ENCODE measurements at places on chromosomes 4 and X.

GRCh38 chr4:153643406-153644383, 40.4 kb upstream of the TLR2 start:
- no peak for DNase-seq

- no peak for DNase-seq
Measured at GRCh38 chrX:123924186-123924585, 37.3 kb upstream of the STAG2 start.

DNA sequence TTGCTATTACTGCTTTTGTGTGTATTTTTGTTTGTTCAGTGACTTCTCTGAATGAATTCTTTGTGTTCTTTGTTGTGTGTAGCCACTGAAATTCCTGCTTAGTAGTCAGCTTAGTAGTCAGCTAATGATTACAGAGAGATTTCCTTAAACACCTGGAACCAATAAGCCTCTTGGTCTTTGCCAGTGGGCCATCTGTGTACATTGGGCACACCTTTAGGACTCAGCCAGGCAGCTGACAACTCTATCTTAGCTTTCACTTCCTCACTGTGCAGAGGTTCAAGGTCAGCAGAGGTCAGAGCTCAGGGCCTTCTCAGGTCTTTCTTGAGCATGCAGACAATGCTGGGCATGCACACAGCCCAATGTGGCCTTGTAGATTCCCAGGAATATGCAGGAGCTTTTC, 59.3 kb downstream of the RWDD4 start:
- DNase-seq: no peak

DNA sequence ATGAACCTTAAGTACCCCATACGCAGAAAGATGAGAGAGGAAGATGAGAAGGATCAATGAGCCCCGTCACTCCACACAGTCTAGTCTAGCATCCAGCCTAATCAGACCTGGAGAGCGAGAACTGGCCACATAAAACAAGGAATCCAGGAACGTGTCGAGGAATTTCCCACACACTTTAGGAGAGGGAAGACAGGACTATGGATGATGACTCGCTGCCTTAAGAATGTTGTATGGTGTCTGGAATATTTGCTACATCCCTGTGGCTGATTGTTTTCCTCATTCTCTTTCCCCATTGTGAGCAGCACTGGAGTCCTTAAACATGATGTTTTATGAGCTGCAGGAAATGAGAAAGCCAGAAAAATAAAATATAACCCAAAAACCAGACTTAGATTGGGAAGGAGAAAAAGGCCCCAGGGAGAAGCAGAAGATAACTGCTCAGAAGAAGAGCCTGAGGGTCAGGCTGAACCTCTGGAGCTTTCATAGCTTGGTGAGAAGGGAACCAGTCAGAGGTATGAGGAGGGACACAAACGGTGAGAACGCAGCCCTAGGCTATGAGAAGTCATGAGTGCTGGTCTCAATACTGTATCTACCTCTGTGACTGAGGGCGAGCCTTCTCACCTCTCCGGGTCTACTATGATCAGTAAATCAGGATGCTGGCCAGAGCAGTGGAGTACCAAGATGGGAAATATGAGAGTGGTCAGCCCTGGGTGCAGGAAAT, 139.5 kb upstream of the NOCT start:
- no peak for DNase-seq

DNA sequence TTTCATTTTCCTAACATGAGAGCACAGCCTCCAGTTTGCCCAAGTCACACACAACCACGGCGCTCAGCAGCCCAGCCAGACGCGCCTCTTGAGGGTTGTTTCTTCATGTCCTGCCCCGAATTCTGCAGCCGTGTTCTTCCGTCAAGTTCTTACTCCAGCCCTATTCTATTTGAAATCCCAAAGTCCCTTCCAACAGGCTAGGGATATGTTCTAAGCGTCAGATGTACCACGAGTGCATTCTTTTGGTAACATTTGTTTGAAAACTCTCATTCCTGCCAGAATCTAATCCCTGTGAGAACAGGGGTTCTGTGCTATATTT, 23.1 kb downstream of the ACSL1 start:
- DNase-seq: no peak

DNA sequence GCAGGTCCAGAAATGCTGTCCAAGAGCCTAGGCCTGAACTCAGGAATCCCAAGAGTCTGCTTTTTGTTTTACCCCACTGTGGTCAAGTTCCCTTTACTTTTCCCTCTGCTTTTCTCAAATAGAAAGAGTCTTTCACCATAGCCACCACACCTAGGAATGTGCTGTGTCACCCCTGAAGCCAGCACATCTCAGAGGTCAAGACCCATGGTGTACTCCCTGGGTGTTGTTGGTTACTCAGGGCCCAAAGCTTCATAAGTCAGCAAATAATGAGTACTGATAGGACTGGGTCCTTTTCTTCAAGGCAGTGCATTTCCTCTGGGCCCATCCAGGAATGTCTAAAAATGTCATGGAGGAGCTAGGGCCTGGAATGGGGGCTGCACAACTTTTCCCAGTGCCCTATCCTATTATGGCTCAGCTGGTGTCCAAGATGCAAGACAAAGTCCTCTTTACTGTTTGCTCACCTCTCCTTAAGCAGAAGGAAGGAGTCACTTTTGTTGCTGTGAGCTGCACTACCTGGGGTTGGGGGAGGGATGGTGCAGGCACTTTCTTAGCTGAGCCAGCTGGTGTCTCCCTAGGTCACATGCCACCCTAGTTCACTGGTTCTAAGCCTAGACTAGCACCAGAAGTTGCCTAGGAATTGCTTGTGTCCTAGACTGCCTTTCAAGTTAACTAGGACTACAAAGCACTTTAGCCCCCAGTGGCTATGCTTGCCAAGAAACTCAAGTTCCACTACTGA, 62.4 kb upstream of the RXFP1 start:
- DNase-seq: no peak

- DNase-seq: no peak
Measured at GRCh38 chrX:28042826-28043564, 61.7 kb upstream of the DCAF8L1 start.

GRCh38 chr4:168584321-168584771, 87.5 kb downstream of the PALLD start:
- DNase-seq: no peak

DNA sequence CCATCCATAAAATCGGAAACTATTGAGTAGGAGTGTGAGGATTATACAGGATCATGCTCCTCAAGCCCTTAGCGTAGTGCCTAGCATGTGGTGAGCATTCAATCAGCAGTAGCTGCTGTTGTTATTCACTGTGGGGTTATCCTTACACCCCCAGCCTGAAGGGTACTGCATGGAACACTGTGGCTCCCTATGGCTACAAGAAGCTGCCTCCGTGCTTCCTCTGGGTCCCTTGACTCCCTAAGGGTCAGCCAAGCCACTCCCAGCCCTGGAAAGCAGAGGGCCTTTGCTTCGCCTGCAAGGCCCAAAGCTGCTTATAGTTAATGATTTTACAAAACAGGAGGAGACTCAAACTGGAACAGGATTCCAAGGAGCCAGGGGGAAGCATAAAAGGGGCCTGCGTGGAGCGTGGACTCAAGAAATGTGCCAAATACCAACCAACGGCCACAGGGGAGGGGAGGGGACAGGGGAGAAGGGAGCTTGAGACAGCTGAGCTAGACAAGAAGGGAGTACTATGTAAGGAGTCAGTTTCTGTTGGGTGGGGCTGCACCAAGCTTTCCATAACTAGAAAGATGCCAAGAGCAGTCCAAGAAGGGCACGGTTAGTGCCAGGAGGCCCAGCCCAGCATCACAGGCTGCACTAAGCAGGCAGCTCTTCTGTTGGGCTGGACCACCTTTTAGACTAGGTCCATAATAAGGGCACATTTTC, 15.9 kb downstream of the SEPTIN6 start:
- no peak for DNase-seq

GRCh38 chrX:41781500-41781899, 57.5 kb downstream of the GPR82 start:
- no peak for DNase-seq

DNA sequence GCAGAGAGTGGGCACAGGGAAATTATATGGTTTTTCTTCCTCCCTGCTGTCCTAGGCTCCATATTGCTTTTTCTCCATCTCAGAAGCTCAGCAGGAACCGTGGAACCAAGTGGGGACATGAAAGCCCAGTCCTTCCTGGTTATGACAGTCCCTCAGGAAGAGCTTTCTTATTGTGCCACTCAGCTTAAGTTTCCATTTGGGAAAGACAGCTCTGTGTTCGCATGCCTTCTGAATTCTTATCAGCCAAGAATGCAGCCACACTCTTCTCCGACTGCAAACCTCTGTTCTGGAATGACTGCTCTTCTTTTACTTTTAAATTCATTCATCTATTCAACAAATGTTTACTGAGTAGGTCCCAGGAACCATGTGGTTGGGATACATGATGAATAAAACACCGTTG, 58.0 kb upstream of the PPARGC1A start:
- DNase-seq: no peak

GRCh38 chr4:151771664-151772063, 10.9 kb upstream of the GATB start:
- DNase-seq: no peak

GRCh38 chrX:46920235-46920634, 8.0 kb downstream of the JADE3 start:
- DNase-seq: no peak

DNA sequence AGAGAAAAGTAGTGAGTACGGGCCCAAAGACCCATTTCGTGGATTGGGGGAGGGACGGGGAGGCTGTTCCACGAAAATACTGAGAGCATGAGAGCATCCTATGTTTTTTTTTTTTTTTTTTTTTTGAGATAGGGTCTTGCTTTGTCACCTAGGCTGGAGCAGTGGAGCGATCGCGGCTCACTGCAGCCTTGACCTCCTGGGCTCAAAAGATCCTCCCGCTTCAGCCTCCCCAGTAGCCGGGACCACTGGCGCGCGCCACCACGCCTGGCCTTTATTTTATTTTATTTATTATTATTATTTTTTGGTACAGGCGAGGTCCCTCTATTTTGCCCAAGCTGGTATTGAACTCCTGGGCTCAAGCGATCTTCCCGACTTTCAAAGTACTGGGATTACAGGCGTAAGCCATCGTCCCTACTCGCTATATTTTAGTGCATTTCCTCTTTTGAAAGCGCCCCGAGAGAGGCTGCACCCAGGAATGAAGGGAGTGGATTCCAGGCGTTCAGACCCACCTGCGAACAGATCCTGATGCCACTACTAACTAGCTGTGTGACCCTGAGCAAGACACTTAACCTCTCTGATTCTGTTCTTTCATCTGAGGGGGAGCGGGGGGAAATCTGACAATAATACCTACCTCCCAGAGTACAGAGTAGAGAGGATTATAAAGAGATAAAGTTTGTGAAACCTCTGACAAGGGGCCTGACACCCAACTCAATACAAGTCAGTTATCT, 5.4 kb upstream of the MSX1 start:
- no peak for DNase-seq

DNA sequence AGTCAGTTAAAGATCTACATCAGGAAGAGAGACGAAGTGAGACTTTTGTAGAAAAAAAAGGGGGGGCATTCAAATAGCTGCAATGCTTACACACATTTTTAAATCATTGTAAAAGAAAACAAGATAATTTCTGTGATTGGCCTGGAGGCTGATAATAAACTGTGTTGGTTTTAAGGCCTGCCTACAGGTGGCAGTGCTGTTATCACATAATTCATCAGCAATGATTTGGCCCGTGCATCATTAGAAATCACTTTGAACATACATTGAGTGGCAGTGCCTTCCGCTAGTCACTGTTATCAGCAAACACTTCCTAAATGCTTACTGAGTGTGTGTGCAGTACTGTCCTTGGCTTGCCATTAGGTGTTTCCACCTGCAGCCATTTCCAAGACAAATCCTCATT, 831.9 kb downstream of the TRIML1 start:
- DNase-seq: no peak

DNA sequence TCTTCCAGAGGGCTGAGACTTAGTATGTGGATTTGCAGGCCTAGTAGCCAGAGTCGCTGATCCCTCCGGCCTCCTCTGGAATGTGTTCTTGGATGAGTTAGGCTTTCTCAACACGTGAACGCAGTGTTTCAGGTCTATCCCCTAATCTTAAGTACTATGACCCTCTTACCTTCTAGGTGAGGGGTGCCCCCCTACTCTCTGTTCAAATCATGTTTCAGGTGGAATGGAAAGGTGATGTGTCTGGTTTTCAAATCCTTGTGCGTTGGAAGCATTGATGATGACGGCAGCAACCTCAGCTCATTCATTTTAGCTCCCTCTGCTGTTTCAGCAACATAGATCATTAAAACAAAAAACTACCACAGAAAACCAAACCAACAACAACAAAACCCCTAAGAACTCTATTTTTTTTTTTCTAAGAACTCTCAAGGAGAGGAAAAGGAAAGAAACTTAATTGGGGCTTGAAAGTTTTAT, 56.4 kb downstream of the RWDD4 start:
- DNase-seq: no peak

DNA sequence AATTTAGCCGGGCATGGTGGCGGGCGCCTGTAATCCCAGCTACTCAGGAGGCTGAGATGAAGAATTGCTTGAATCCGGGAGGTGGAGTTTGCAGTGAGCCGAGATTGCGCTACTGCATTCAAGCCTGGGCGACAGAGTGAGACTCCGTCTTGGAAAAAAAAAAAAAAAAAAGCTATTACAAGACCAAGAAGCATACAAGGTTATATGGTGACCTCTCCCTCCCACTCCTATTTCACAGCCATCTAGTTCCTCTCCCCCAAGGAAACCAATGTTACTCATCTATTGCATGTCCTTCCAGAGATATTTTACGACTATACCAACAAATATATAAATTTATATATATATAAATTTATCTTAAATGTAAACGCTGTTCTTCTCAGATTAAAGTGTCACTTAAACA, 3.2 kb downstream of the SLC9A7 start:
- DNase-seq: no peak

- DNase-seq: no peak
Measured at GRCh38 chr4:57410331-57411052, 300.3 kb upstream of the IGFBP7 start.

DNA sequence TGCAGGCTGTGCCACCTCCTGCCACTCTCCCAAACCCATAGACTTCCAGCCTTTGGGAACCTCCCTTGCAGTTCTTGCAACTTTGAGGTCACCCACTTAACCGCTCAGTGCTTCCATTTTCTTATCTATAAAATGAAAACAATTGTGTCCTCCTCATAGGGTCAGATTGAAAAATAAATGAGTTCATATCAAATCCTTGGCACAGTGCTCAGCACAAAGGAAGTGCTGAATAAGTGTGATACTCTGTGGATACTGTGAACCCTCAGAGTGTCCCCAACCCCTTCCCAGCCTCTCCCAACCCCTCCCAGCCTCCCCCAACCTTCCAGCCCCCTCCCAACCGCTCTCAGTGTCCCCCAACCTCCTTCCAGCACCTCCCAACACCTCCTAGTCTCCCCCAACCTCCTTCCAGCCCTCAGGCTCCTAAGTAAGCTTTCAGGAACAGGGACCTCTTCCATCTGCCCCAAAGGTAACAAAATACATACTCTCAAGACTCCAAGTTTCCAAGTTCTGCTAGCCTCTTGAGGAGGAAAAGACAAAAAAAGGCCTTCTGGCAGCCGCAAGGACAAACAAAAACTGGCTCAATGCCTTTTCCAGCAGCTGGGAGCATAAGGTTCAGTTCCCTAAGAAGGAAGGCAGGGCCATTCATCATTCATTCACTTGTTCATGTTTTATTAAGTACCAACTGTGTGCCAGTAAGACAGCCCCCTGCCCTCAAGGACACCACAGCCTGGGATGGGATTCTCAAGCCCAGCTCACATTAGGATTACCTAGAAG, 46.1 kb upstream of the LGI2 start:
- DNase-seq: no peak

Data from omental fat pad (tissue), 4 donors.